ENCODE measurements at places on chromosomes 3 and 15.

DNA sequence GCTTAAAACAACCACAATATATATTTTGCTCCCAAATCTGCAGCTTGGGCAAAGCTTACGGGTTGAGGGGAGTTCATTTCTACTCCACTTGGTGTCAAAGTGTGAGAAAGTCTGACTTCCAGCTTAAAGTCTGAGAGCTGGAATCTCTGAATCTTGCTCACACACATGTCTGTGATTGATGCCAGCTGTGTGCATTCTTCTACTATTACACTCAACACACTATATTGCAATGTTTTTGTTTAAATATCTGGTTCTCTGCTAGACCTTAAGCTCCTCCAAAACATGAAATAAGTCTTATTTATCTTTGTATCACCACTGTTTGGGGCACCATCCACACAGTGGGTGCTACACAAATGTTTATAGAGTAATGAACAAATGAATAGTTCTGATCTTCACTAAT, 36.7 kb upstream of the SECISBP2L start:
- no peak for DNase-seq

- DNase-seq = peak; percentile 65
Observed at GRCh38 chr15:66661432-66662096, 40.5 kb upstream of the SMAD6 start.

GRCh38 chr3:129195731-129196256, 12.1 kb upstream of the CNBP start:
- DNase-seq = peak; percentile 83

DNA sequence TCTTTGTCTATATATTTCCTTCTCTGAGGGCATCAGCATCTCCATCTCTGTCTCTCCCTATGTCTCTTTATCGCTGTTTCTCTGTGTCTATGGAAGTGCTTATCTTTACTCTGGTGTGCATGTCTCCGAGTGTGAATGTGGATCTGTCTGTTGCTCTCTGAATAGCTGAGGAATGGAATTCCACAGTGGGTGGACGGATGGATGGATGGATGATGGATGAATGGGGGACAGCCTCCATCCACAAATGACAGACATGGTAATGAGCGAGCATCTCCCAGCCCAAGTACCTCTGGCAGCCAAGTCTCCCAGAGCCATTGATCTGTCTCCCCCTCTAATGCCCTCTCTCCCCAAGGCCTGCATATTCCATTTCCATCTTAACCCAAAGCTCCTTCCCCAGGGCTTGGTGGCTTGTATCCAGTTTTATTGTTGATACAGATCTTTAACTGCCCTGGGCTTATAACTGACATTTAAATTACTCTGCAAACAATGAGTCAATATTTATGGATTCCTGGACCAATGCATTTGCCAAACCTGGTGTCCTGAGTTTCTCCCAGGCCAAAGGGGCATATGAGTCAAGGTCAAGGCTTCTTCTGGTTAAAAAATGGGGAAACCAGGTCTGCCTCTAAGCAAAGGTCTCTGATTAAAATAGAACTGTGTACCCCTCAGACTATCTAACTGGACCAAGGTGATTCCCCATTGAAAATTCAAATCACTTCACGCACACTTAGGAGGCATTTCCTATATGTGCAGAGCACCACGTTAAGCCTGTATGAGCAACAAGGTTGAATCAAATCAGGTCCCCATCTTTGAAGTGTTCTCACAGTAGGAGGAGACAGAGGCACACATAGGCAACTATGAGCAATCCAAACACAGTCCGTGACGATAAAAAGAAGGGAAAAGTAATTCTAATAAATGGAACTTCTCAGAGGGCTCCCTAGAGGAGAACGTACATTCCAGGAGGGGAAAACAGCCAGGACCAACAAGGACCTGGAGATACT, 109.9 kb downstream of the TLE3 start:
- no peak for DNase-seq

DNA sequence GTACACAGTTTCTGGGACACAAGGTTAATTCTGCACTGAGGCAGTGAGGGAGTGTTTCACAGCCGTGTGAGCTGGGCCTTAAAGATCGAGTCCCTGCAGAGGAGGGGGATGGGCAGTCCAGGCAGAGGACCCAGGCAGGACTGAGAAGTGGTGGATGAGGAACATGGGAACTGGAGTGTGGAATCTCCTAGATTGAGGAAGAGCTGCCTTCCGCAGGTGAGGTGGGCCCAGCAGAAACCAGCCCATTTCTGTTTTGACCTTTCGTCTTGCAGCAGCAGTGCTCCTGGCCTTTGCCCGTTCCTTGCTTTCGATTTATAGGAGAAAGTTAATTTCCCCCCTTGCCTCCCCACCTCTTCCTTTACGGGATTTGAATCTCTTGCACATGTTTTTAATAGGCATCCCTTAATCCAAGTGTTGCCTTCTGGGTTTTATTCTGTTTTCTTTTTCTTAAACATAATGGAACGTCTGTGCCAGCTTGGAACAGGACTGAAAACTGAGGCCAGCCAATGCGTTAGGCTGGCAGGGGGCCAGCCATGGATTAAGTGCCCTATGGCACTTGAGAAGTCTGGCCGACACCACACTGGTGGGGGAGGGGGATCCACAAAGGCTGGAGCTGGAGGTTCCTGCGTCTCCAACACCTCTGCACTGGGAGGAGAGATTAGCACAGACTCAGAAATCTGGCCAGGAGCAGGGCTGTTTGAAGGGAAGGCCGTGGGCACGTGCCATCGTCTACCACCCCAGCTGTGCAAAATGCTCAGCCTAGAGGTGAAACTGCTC, 78.1 kb downstream of the AAGAB start:
- DNase-seq = no peak

- no peak for DNase-seq
Observed at GRCh38 chr3:123798550-123798949, 85.6 kb downstream of the MYLK start.

DNA sequence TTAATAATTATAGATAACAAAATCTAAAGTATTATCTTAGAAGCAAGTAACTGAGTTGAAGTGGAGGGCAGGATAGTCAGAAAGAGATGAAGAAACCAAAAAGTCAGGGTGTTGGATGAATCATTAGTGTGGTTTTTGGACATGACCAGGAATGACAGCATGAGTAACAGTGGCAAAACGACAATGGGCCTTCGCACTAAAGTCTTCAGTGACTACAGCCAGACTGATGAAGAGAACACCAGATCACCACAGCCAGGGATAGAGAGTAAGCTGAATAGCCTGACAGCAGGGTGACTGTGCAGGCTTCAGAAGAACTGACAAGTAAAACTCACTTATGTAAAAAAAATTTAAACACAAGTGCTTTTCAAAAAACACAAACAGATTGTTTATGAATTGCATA, 96.0 kb upstream of the MELTF start:
- DNase-seq = no peak

- no peak for DNase-seq
Observed at GRCh38 chr15:100601617-100602063, 344 bp downstream of the LINS1 start.

GRCh38 chr3:162072656-162073164, 576.1 kb downstream of the OTOL1 start:
- DNase-seq = no peak

- no peak for DNase-seq
Observed at GRCh38 chr3:72976281-72976741, 20.3 kb upstream of the PPP4R2 start.

DNA sequence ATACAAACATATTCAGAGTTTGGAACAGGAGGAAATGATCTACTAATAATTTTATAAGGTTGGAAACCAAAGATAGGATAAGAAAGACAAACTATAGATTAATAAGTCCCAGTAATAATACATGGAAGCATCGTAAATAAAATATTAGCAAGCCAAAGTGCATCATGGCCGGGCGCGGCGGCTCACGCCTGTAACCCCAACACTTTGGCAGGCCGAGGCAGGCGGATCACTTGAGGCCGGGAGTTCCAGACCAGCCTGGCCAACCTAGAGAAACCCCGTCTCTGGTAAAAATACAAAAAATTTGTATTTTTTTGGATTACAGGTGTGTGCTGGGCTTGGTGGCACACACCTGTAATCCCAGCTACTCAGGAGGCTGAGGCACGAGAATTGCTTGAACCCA, 14.9 kb downstream of the MUC4 start:
- DNase-seq = no peak

GRCh38 chr3:64863226-64864212, 175.7 kb upstream of the ADAMTS9 start:
- no peak for DNase-seq

DNA sequence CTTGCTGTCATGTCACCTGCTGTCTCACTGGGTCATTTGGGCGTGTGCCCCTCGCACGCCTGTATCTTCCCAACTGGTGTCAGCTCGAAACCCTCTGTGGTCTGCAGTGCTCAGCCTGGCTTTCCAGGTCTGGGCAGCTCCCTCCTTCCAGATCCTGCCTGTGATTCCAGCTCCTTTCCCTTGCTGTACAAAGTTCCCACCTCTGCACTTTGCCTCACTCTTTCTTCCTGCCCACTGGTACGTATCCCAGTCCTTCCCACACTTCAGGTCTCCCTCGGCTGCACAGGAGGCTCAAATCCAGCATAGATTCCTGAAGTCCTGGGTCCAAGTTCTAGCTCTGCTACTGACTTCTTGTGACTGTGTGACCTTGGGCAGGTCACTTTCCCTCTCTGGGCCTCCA, 2.1 kb upstream of the PAQR5 start:
- DNase-seq = no peak

GRCh38 chr3:17074559-17074958, 189.8 kb downstream of the PLCL2 start:
- no peak for DNase-seq

GRCh38 chr15:74901612-74902063, 5.0 kb downstream of the FAM219B start:
- peak; percentile 71 for DNase-seq

- peak; percentile 22 for DNase-seq
Observed at GRCh38 chr15:65376767-65377104, 1.1 kb downstream of the IGDCC3 start.
